Epithelial cell of prostate (primary cell): ENCODE measurements at places on chromosomes 16 and 17.

GRCh38 chr16:25161753-25162367, 50.3 kb downstream of the LCMT1 start:
- DNase-seq = no peak

DNA sequence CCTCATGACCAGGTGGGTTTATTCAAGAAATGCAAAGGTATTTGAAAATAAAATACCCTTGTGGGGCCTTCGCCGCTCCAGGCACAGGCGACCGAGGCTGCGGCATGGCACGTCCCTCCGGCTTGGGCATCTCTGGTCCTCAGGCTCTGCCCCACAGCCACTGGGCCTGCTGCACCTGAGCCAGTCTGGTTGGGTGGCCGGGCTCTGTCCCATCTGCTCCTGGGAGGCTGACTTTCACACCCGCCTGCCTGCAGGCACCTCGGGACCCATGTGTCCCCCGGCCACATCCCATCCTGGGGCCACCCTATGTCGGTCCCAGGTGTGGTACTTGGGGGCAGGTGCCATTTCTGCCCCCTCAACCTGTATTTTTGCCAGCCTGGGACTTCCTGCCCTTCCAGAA, 20.9 kb downstream of the OSBPL7 start:
- DNase-seq = no peak

GRCh38 chr17:17127156-17127555, 79.0 kb downstream of the PLD6 start:
- no peak for DNase-seq

DNA sequence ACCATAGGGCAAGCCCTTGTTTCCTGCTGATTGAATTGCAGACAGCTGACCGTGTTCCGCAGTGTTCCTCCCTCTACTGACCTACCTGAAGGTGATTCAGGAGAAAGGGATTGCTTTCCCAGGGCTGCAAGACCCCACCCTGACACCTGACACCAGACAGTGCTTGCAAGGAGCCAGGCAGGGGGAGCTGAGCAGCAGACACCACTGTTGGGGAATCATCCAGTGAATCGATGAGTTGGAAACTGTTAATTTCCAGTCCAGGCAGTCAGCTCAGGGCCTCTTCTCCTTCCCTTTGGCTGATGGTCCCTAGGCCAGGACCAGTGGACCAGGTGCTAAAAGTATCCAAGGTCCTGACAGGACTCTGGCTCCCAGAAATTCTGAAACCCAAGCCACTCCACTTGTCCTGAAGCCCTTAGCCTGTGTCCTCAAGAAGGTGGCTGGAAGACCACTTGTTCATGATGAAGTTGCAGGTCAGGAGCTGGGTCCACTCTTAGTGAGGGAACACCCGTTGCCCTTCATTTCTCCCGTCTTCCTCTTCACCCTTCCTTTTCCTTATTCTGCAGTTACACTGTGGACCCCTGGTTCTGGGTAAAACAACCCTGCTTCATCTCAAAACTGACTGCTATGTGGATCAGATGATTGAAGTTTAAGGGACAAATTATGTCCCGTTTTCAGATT, 9.5 kb upstream of the UNK start:
- no peak for DNase-seq

DNA sequence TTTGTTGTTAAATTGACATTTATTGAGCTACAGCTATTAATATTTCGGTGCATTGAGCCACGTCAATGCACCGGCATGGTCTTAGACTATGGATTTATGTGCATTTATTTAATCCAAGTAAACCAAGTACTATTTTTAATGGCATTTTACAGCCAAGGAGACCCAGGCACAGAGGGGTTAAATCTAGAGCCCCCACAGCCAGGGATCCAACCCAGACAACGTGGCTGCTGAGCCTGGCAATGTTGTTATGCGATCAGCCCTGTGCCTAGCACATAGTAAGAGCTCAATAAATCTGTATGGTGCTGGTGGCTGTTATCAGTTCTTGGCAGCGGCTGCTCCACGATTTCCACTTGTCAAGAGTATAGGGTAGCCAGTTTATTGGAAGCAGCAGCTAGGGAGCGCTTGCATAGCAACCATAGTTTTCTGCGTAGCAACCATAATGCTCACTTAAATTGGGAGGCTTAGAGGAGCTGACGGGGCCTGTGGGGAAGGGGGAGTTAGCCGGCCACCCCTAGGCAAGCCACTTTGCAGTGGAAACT, 541 bp upstream of the RBBP6 start:
- DNase-seq = no peak

DNA sequence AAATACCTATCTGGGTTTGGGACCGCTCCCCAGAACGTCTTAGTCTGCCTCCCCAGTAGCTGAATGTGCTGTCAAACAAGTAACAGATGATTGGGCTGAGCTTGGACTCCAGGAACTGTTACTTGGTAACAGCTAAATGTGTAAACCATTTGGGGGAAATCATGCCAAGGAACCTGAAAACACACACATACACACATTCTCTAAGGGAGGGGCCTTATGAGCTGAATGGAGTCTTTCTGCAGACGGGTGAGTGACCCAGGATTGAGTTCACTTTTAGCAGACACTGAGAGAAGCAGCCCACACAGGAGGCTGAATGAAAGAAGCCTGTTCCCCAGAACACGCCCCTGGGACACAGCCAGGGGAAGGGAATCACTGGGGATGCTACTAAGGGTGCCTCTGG, 1.6 kb downstream of the ACLY start:
- no peak for DNase-seq

DNA sequence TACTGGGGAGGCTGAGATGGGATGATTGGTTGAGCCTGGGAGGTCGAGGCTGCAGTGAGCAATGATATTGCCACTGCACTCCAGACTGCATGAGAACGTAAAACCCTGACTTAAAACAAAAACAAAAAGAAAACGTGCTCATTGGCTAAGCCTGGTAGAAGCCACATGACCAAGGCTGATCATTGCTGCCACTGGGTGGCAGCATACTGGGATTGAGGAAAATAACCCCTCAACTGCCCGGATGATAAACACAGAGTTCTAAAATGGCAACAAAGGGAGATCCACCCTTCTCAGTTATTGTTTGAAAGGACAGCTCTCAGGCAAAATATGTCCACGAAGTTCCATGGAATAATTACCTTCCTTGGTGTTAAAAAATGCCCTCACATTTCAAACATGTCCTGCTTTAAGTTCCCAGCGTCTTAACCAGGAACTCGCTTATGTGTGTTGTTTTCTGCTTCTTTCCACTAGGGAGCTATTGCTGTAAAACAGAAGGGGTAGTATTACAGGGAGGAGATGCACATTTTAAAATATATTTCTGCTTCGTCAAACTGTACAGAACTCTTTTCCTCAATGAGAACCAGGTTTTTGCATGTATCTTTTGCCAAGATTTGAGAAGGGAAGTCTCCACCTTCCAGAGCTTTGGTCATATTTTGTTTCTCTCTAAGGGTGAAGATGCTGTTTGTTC, 675.3 kb downstream of the MAF start:
- DNase-seq = no peak

GRCh38 chr16:55037046-55037445, 106.4 kb downstream of the IRX5 start:
- no peak for DNase-seq

GRCh38 chr16:22205577-22206012, 483 bp upstream of the EEF2K start:
- DNase-seq = no peak
